ENCODE measurements at places on chromosomes 1 and 21. TPM values are rescaled to one million over a fixed set of nuclear protein-coding genes. Genes with fewer than 3 reads are reported as not detected.

The TTC24 gene
- not detected for total RNA-seq

The OR2T2 gene
- not detected for total RNA-seq

The ARHGAP30 gene
- total RNA-seq, result not detected

The SPAG17 gene
- 0.06 TPM for total RNA-seq

The MSH4 gene
- total RNA-seq, result under 0.01 TPM

The LRRC3 gene
- 0.97 TPM for total RNA-seq

The TXNDC12 gene
- 12.0 TPM for total RNA-seq

The LIPI gene
- total RNA-seq, result not detected

The AMY1C gene
- total RNA-seq, result not detected

The ADAMTSL4 gene
- under 0.01 TPM for total RNA-seq

All from bladder microvascular endothelial cell (primary cell).